ENCODE measurements at places on chromosomes 3 and 15.
A peak's percentile ranks its signal among the peaks of the same experiment; 100 is the strongest.

DNA sequence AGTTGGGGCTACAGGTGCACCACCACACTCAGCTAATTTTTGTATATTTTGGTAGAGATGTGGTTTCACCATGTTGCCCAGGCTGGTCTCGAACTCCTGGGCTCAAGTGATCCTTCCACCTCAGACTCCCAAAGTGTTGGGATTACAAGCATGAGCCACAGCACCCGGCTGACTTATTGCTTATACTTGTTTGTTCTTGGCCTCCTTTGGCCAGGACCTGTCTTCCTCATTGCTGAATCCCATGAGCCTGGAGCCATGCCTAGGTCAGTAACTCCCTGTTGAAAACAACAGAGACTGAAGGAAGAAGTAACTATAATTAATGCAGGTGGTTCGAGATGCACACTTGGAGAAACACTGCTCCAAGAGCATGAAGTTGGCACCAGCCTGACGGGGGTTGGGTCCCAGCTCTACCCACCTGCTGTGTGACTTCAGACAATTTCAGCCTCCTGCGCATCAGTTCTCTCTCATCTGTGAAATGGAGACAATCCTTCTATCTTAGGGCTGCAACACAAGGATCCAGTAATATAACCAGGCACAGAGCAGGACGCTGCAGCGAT is 38.9 kb downstream of the CPN2 start:
- DNase-seq = no peak

- DNase-seq = no peak
These were observed 134.5 kb upstream of the WNT5A start for GRCh38 chr3:55621648-55622047.

- no peak for DNase-seq
These were observed 187.8 kb downstream of the TUSC7 start for GRCh38 chr3:116897382-116897781.

GRCh38 chr15:55770261-55770660 is 27.3 kb upstream of the PRTG start:
- no peak for DNase-seq

DNA sequence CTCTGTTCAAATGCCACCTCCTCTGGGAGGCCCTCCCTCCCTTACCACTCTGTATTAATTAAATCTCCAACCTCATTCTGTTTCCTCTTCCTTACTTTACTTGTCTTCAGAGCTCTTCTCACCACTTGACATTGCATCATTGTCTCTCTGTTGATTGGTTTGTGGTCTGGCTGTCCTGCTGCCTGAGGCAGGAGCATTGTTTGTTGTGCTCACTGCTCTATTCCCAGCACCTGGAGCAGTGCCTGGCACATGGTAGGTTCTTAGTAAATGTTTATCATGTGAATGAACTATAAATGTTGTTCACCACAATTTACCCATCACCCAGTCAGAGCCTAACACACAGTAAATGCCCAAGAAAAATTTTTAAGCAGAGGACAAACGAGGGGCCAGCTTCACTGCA is 6.7 kb upstream of the BFSP2 start:
- DNase-seq = no peak

DNA sequence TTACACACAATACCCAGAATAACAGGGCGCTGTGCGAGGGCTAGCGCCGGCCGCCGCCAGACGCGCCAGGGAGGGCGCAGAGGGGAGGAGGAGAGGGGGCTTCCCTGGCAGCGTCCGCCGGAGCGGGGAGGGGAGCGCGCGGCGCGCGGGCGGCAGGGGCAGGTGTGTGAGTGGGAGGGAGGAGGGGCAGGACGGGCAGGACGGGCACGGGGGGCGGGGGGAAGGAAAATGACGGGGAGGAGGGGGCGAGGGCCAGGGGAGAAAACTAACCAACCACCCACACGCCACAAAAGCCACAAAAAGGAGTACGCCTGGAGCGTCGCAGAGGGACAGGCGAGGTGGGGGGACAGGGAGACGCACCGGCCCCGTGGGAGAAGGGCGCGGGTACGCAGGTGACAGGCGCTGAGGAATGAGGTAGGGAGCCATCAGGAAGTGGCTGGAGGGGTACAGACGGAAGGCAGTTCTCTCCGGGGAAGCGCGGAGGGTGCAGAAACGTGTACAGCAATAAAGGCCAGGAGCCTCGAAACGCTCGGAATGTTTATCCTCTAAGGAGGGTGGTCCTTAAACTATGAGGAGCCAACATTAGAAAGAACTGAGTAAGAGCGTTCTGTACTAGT is 610 bp upstream of the SATB1 start:
- no peak for DNase-seq

- DNase-seq = no peak
These were observed 904.2 kb downstream of the ROBO1 start for GRCh38 chr3:78863306-78864203.

DNA sequence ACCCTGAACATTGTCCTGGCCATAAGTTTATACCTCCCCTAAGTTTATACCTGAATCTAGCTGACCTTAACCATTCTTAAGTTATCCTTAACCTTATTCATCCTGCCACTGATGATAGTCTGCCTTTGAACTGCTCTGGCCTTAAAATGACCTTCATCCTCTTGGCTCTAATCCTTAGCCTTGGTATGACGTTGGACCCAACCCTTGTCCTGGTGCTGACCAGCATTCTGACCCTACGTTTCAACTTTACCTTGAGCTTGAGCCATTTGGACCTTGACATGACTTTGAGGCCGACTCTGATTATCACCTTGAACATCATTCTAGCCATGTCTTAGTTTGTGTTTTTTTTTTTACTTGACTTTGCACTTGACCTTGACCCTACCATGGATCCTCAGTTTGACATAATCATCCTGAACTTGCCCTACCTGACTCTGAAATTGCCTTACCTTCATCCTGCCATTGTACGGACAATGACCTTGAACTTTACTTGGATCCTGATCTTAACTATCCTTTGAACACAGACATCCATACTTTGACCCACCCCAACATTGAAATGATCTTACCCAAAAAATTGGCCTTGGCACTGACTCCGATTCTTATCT is 61.1 kb upstream of the ACAD9 start:
- DNase-seq = no peak

DNA sequence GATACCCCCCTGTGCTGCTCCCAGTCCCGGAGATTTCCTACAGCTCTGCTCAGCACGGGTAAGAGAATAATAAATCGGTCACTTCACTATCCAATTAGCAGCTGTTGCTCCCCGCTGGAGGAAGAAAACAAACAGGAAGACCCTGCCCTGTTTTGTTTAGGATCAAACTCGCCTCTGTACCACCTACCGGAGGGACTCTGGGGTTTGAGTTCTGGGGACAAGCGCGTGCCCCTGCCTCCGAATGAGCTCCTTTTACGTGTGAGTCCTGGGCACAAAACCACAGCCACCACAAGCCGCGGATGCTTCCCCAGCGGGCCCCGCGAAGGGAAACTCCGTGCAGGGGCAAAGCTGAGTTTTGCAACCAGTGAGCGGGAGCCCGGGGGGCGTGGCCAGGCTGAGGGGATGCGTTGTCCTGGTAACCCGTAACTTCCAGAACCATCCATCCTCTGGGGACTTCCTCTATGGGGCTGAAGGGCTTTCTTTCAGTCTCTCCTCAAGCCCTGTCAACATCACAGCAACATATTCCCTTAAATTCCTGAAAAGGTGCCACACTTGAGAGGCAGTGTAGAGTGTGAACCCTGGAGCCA is 315.7 kb upstream of the PROK2 start:
- no peak for DNase-seq

DNA sequence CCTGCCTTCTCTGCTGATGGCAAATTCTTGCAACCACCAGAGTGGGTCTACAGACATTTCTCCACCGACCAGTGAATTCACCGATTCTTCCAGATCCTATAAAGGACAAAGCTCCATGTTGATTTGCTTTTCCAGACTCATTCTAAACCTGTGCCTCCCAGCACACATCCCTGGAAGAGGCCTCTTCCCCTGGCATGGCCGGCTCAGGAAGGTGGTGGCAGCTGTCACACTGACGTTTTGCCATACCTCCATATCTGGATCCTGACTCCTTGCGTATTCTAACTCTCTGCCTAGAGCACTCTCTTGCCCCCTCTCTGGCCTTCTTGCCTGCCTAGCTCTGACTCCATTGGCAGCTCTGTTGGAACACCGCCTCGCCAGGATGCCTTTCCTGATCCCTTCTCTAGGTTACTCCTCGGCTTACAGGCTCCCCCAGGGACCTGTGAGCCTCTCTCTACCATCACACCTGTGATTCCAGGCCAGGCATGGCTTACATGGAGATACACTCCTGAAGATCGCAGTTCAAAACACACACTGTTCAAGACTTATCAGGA is 31.0 kb downstream of the SLCO2A1 start:
- DNase-seq = no peak

DNA sequence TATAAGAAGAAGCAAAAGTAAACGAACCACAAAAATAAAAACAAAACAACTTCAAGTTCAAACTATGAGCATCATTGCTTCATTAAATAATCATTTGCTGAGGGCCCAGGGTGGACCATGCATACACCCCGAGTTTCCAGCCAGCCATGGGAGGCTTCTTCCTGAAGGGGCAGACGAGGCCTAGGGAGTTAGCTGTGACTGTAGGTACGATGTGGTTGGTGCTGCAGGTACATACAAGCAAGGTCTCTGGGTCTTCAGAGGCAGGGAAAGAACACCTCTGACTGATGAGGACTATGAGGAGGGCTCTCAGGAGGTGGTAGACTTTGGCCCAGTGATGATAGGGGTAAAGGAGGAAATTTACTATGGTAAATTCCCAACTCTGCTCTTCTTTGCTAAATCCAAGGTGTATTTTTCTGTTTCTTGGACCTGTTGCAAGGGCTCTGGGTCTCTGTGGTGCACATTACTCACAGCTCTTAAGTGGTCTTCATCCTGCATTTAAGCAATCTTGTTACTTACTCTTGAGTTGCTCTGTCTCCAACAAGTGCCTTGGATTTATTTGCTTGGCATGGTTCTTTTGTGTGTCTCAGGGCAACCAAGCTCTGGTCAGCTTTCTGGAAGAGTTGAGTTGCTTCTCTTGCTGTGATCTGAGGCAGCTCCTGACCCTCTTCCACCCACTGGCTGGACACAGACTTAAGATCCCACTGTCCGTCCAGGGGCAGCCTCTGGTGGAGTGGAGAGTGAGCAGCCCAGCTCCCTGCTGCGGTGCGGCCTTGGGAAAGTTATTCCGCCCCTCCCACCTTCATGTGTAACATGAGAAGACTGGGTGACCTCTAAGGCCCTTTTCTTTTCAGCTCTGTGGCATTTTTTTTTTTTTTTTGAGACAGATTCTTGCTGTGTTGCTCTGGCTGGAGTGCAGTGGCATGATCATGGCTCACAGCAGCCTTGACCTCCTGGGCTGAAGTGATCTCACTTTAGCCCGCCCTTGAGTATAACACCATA is 56.1 kb upstream of the KIF23 start:
- DNase-seq = peak; percentile 72

DNA sequence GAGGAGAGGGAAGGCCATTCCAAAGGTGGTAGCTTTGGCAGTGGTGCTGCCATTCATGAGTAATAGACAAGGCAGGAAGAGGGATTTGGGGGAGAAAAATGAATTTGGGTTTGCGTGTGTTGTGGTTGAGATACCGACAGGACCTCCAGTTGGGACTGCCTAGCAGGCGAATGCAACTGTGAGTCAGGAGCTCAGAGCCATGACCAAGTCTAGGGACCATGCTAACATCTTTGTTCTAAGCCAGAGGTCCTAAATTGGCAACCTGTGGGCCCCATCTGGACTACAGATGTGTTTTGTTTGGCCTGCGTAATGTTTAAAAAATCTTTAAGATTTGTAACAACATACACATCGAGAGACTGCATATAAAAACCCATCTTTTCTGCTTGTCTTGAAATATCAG is 61.6 kb downstream of the SAMMSON start:
- no peak for DNase-seq

DNA sequence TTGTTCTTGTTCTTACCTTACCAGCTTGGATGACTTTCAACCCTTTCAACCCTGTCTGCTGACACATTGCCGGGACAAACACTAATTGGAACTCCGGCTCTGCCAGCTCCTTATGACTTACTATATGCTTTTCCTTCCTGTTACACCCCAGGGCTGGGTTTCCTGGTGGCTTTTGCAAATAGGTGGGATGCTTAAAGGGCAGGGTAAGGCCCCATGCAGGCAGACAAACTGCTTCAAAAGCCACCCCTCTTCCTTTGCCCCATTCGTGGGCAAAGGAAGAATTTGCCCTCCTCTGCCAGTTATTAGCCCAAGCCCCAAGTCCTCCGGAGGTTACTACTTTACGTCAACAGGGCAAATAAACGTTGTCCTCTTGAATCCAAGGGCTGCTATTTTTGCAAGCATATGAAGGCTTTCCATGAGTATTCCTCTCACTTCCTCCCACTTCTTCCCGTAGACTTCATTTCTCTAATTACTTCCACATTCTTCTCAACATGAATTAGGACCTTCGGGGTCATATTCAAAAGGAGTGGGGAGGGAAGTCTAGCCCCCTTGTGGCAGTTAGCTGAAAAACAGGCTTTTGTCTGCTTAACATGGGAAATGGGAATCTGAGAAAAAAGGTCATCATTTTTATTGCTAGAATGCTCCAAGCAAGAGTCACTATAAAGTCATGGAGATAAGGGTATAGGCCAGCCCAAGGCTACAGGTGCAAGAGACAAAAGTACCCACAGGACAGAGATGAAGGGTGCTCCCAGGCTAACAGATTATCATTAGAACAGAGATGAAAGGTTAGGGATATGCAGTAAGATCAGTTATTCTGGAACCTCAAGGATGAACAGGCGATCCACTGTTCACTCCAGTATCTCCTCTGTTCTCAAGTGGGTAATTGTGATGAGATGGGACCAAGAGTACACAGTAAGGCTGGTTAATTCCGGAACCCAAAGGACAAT is 56.3 kb upstream of the FSTL1 start:
- DNase-seq = peak; percentile 6

GRCh38 chr15:52405856-52406255 is 110.3 kb upstream of the MYO5C start:
- no peak for DNase-seq

DNA sequence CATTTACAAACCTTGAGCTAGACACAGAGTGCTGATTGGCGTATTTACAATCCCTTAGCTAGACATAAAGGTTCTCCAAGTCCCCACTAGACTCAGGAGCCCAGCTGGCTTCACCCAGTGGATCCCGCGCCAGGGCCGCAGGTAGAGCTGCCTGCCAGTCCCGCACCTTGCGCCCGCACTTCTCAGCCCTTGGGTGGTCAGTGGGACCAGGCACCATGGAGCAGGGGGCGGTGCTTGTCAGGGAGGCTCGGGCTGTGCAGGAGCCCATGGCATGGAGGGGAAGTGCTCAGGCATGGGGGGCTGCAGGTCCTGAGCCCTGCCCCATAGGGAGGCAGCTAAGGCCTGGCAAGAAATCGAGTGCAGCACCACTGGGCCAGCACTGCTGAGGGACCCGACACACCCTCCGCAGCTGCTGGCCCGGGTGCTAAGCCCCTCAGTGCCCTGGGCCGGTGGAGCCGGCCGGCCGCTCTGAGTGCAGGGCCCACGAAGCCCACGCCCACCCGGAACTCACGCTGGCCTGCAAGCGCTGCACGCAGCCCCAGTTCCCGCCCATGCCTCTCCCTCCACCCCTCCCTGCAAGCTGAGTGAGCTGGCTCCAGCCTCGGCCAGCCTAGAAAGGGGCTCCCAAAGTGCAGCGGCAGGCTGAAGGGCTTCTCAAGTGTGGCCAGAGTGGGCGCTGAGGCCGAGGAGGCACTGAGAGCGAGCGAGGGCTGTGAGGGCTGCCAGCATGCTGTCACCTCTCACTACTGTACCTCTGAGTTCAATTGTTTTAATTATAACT is 1213.9 kb downstream of the OTOL1 start:
- no peak for DNase-seq

GRCh38 chr3:194485881-194486539 is 792 bp downstream of the ATP13A3 start:
- no peak for DNase-seq
